ENCODE measurements at places on chromosomes 3 and 15.
A peak's percentile ranks its signal among the peaks of the same experiment; 100 is the strongest.

DNA sequence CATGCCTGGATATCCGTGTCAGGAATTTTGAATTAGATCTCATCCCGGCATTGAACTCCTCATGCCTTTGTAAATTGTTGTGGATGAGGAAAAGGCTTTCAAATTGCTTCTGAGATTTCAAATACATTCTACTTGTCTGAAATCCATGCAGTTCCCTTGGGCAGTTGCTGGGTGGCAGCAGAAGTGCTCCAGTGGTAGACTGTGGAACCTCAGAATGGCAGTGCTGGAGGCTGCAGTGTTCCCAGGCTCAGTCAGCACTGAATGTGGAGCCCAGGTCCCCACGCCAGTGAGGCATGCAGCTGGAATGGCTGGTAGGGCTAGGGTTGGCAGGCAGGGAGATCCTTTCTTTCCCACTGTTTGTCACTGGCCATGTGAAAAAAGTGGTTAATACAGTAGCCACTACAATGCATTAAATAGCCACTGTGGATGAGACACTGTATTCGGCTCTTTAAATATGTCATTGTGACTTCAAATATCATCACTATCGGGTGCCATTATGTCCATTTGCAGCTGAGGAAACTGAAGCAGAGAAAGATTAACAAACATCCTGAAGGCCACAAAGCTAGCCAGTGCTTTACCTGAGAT is 98.6 kb downstream of the TPRG1 start:
- peak; percentile 82 for DNase-seq

GRCh38 chr3:122004107-122004506 is 17.9 kb downstream of the ILDR1 start:
- peak; percentile 49 for DNase-seq

- peak; percentile 70 for DNase-seq
These were observed 8.5 kb downstream of the HTR3D start for GRCh38 chr3:184040010-184040409.

DNA sequence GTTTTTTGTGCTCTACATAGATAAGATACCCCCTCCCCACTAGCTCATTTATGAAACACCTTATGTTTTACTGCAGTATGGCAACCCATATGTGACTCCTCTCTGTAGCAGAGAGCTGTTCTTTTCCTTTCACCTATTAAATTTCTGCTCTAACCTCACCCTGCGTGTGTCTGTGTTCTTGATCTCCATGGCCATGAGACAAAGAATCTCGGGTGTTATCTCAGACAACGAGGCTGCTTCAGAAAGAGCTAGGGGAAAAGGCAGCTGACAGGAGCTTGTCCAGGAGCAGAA is 18.0 kb downstream of the CCR8 start:
- no peak for DNase-seq

- no peak for DNase-seq
These were observed 17.3 kb downstream of the C3orf18 start for GRCh38 chr3:50550079-50550736.

GRCh38 chr3:154795582-154795981 is 284.5 kb upstream of the MME start:
- no peak for DNase-seq

GRCh38 chr3:159819676-159820075 is 169.0 kb upstream of the IL12A start:
- no peak for DNase-seq

- DNase-seq, result peak; percentile 77
These were observed 365.6 kb downstream of the SV2B start for GRCh38 chr15:91465696-91466095.

- DNase-seq, result no peak
These were observed 54.6 kb upstream of the C3orf49 start for GRCh38 chr3:63764511-63764910.

DNA sequence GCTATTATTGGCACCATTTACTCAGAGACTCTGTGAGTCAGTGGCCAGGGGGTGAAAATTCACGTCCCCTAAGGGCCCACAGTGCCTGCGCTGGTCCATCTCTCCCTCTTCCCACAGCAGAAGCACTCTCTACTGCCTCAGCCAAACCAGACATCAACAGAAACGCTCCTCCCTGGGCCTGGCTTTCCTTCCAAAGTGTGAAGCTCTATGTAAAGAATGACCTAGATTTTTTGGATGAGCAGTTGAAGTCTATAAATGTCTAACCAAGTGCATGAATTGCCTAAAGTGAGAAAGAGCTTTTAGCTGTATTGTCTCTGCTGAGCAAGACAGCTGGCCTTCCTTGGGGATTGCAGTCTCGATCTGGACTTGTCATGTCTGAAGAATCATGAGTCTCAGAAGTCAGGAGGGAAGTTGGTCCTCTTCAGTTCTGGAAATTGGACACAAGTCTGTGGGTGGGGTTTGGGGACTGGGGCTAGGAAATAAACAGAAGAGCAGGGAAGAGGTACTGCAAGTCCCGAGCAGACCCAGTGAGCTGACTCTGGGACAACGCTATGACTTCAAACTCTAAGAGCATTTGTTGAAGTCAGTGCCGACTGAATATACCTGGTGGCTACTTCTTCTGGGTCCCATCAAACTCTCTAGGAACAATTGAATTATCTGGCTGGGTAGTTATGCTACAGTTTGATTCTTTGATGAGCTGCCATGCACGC is 29.0 kb downstream of the RASGRP1 start:
- DNase-seq, result no peak

- no peak for DNase-seq
These were observed 789.0 kb upstream of the ROBO1 start for GRCh38 chr3:80556763-80557162.

- DNase-seq, result no peak
These were observed 35.7 kb upstream of the IGF1R start for GRCh38 chr15:98612490-98613110.

DNA sequence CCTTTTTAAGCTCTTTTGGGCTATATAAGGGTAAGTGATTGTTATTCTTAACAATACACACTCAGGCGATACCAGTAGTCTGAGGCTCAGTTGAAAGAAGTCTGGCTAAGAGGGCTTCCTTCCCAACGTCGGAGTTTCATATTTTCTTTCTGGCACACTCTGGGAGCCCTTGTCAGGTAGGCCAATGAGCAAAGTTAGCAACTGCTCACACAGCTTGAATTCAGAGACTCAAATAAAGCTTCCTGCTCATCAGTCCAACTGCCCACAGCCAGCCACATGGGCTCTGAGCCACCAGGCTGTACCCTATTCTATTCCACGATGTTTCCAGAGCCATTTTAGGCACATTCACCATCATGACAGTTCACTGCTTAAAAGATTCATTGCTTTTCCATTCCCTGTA is 155.1 kb upstream of the TBL1XR1 start:
- DNase-seq, result no peak

DNA sequence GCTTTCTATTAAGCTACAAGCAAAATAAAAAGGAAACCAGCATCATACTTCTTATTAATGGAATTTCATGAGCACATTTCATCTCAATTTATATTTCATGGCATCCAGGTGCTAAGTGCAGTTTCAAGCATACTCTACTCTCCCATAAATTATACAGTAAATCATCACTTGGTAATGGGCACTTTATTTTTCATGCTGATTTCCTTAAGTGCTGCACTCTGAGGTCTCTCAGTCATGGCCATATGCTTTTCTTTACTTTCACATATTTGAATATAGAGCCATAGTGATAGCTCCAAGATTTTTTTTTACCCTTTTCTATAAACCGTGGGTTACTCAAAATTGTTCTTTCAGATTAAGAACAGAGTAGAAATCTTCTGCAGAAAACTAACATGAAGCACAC is 1505.7 kb upstream of the CADM2 start:
- DNase-seq, result no peak

DNA sequence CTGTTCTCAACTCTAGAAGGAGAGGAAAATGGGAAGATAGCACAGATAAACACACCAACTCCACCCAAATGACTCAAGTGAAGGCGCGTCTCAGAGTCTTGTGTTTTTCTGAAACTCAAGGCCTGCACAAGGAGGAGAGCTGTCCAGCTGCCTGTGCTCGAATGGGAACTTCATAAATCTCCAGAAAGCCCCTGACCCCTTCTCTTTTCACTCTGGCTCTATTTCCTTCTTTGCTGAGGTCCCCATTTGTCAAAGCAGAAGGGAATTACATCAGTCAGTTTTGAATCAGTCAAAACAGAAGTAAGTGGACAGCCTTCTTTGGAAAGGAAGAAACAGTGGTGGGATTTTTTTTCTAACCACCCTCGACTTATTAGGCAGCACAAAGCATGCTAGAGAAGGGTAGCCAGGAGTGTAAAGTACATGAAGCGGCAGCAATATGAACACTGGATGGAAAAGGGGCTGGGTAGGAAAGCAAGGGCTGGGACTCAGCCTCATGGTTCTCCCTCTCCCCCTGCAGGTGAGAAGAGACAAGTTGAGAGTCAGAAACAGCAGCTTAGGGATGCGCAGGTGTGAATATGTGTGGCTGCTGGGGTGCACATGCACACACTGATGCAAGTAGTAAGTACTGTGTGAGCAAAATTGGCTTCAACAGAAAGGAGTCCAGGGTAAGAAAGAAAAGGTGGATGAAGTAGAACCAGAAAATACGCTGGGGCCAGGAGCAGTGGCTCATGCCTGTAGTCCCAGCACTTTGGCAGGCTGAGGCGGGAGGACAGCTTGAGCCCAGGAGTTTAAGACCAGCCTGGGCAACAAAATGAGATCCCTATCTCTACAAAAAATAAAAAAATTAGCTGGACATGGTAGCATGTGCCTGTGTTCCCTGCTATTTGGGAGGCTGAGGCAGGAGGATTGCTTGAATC is 36.6 kb upstream of the MAGEF1 start:
- no peak for DNase-seq

DNA sequence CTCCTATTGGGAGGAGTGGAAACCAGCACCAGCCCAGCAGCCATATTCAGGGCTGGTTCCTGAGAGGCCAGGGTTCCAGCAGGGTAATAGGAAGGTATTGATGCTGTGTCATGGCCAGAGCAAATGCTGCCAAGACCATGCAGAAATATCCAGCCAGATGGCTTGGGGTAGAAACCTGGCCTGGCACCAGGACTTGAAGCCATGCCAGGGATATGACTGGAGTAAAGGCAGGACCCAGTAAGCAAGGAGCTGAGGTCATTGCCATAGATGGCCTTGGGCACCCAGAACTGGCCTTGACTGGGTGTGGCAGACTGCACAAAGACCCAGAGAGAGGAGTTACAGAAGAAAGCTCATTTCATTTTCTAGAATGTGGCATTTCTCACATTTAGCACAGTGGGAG is 257.6 kb upstream of the GOLGA6L4 start:
- no peak for DNase-seq

DNA sequence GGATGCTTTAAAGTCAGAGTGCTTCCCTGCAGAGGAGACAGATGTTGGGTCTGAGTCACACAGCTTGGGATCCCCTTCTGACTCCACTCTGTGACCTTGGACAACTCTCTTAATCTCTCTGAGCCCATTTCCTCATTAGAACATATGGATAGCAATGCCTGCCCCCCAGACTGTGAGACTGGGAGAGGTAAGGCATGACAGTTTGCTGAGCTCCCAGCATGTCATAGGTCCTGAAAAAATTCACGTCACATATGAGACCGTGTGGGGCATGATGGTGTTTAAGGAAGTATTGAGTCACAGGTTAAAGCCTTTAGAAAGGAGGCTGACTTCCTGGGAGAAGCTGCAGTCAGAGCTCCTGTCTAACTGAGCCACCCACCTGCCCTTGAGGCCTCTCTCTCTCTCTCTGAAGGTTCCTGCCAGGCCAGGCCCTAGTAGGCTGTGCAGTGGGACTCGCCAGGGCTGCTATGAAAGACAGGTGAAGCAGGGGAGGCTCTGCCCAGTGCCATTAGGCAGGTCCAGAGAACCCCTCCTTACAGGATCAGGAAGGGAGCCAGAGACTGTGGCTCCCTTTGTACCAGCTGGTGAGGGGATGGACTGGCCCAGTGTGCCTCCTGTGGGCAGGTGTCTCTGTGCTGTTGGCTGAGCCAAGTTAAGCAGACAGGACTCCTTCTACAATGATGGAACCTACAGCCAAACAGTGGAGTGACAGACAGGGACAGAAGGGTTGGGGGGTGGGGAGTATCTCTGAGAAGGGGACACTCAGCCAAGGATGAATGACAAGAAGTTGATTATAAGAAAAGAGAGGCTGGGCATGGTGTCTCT is 19.5 kb upstream of the DOCK3 start:
- no peak for DNase-seq

DNA sequence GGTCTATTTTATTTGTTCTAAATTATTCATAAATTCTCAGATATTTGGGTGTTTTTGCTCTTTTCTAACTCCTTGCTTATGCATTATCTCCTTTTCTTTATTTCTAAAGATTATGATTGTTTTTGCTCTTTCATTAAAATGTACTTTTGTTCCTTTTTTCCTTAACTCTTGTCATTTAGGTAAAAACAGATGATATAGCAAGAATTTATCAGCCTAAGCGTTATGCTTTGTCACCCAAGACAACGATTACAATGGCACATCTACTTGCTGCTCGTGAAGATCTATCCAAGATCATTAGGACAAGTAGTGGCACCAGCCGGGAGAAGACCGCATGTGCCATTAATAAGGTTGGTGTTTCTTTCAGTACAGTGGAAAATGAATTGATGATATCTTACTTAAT is 27.2 kb downstream of the FAM98B start:
- DNase-seq, result no peak

DNA sequence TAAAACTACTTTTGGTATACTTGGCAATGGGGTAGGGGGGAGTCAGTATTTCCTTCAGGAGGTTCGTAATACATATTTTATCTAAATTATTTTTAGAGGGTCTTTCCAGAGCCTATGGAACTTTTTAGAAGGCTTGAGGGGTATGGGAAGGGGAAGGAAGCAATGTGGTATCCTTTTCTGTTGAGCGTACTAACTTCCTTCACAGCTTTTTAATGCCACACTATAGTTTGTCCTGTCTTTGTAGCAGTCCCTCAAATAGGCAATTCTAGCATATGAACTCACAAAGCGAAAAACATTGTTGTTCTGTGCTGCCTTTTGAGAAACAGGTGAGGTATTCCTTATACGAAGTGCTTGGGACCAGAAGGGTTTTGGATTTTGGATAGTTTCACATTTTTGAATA is 22.3 kb upstream of the P2RY13 start:
- no peak for DNase-seq

- no peak for DNase-seq
These were observed 7.9 kb upstream of the GOLGA8B start for GRCh38 chr15:34591306-34591705.

DNA sequence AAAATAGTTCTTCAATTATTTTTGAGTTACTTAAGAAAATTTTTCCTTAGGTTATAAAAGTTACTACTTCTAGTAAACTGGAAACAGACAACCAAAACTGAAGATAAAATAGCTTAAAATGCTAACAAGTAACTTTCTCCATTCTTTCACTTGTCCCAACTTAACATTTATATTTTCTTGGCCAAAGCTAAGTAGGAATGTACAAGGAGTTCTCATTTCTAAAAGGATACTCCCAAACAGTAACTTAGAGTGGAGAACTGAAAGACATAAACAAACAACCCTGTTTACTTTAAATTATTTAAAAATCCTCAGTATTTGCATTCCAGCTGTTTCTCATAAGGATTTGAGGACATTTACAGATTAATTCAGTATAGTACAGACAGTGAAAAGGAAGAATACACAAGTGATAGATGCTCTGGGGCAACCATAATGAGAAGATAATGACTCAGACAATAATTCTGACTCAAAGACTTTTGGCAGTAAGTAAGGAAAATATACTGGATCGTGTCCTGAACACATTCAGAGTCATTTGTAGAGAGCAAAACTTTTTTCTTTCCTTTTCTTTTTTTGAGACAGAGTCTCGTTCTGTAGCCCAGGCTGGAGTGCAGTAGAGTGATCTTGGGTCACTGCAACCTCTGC is 29.2 kb upstream of the ANXA2 start:
- no peak for DNase-seq

- no peak for DNase-seq
These were observed 48.4 kb upstream of the IP6K2 start for GRCh38 chr3:48765376-48765775.

- peak; percentile 39 for DNase-seq
These were observed 133.4 kb downstream of the TPRA1 start for GRCh38 chr3:127457094-127457475.

GRCh38 chr15:65069779-65070546 is 2.2 kb upstream of the RASL12 start:
- DNase-seq, result no peak

Data from NCI-H774 (cell line).